ENCODE measurements at places on chromosomes 4 and X. TPM values are rescaled to one million over a fixed set of nuclear protein-coding genes. Genes with fewer than 3 reads are reported as not detected.

DNA sequence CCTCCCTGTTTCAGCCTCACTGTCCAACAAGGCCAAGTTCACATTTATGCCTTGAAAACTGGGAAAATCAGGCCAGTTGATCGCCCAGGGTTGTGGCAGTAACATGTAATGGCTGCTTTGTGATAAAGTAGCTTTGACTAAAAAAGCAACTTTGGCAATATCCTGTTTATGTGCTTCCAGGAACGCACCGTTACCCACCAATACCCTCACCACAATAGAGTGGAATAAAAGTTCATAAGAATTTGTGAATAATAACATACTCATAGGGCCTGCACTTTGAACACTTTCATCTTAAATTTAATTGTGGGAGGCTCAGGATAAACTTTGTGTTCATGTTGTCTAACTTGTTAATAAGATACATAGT is 80.7 kb upstream of the MAML3 start:
- DNase-seq: no peak
- H3K4me3 ChIP-seq: no peak overlapping the region
- no peaks in the 10 kb centered on the region for H3K36me3 ChIP-seq
- H3K4me1 ChIP-seq: peaks cover 38% of the 10 kb centered on the region
- peaks cover 16% of the 10 kb centered on the region for H3K27me3 ChIP-seq

GRCh38 chrX:48910926-48911411 is 477 bp downstream of the SLC35A2 start:
- peaks cover 53% of the 10 kb centered on the region for H3K4me1 ChIP-seq
- no peaks in the 10 kb centered on the region for H3K36me3 ChIP-seq
- peak overlapping the region; percentile 90 for H3K4me3 ChIP-seq
- no peak for DNase-seq
- peak overlapping the region; percentile 93 for H3K27ac ChIP-seq

DNA sequence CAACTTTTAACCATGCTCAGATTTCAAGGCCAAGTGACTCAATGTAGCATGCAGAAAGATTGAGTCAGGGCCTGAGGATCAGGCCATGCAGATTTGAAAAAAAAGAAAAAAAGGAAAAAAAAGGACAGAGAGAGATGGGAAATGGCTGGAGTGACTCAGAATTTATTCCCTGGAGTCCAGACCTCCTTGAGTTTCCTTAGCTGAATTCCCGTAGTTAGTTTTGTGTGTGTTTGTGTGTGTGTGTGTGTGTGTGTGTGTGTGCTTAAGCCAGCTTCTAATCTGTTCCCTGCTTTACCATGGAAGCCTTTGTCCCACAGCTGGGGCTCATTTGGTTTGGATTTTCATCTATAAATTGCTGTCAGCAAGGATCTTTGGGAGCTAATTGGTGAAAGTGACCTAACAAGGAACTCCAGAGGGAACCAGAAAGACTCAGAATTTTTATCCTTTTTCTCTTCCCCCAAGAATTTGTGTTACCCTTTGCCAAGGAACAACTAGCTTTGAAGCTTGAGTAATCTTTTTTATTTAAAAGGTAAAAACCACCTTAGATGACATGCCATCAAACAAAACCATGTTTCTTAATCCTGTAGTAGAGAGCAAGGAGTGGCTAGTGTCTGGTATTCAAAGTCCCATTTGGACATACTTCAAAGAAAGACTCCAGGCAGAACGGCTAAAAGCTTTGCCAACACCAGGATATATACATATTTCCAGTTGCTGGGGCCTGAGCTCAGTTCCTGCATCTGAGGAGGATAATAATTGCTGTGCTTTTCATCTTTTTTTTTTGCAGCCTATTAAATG is 109.0 kb upstream of the DDIT4L start:
- H3K27ac ChIP-seq: no peak overlapping the region
- no peak for DNase-seq
- H3K4me1 ChIP-seq: no peaks in the 10 kb centered on the region

DNA sequence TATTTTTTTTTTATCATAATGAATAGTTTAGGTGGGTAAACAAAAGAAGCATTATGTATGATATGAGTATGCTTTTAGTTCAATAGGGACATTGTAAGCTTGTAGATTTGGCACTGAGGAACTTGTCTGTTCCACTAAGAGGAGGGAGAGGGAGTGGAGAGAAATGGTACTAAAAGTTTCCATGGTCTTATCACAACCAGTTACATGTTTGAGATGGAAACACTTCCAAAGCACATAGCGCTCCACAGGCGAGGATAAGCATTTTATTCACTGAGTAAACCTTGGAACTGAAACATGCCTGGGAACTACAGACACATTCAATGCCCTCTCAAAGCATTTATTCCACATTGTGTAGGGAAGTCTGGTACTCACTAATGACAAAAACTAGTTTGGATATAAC is 15.5 kb downstream of the MYOZ2 start:
- H3K4me1 ChIP-seq: peaks cover 2% of the 10 kb centered on the region
- H3K36me3 ChIP-seq: no peaks in the 10 kb centered on the region

DNA sequence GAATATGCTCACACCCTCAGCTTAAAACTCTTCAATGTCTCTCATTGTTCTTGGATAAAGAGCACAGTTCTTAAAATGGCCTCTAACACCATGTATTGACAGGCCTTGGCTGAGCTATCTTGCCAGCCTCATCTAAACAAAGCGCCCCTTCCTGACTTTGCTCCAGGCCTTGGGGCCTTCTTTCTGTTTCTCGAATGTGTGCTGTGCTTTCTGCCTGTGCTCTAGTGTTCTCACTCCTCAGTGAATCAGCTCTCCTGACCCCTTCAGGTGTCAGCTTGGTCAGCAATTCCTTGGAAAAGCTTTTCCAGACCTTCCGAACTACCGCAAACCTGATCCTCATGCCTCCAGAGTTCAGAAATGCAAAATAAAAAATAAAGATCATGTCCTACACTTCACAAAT is 346.3 kb upstream of the FSTL5 start:
- DNase-seq: no peak
- no peaks in the 10 kb centered on the region for H3K27me3 ChIP-seq
- H3K27ac ChIP-seq: no peak overlapping the region
- no peaks in the 10 kb centered on the region for H3K36me3 ChIP-seq
- no peak overlapping the region for H3K4me3 ChIP-seq

MGARP gene
- 0.27 TPM for total RNA-seq

ARHGAP10 gene
- total RNA-seq: 6.4 TPM

PDE6B gene
- total RNA-seq: 24.7 TPM
